ENCODE measurements at places on chromosomes 4 and X.

DNA sequence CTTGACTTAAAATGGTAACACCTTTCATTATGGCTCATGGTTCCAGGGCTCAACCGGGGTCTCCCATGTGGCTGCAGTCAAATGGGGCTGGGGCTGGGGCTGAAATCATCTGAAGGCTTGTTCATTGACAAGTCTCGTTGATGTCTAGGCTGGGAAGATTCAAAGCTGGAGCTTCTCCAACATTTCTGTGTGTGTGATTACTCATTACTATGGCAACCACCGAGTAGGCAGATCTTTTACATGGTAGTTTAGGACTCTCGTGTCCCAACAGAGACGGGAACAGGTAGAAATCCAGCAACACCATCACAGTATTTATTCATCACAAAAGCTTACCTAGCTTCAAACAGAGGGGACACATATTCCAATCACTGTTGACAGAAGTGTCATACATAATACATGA lies 7.8 kb downstream of the YTHDC1 start:
- DNase-seq, result peak; percentile 82

- no peak for DNase-seq
Observed at GRCh38 chr4:177948853-177949252, 506.6 kb upstream of the AGA start.

DNA sequence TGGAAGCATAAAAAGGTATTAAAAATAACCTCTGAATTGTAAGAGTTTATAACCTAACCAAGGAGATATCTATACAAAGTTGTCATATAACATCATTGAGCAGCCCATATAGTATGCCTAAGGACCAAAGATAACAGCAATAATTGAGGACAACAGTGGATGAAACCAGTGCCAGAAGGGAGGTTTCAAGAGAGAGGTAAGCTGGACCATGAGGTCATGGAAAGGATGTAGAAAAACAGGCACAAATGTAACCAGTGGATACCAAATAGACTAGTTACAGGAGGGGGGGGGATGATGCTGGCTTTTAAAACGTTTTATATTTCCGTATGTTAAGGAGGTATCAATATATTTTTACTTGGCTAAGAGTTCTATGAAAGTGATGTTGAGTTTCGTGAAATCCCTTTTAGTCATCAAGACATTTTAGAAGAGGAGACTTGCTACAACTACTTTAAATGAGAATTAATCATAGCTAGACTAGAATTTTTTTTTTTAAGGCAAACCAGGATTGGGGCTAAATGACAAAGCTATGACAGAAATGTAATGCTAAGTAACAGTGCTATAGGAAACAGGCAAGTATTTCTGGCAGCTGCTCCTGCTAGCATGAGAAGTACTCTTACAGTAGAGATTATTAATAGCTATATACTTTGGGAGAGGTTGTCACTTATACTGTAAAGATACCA lies 161.1 kb downstream of the FBXW7 start:
- no peak for DNase-seq

- peak; percentile 96 for DNase-seq
Observed at GRCh38 chr4:74374561-74375327, 9.8 kb downstream of the EREG start.

DNA sequence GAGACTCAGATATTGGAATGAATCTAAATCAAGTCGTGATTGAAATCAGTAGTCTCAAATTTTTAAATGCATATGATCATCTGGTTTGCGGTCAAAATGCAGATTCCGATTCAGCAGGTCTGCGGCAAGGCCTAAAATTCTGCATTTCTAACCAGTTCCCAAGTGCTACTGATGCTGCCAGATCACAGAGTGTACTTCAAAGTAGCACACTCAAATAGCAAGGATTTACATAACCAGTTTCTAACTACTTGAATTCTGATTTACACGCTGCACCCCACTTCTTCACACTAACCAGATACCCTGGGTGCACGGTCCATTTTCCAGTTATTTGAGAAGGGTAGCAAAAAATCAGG lies 752 bp downstream of the MBTPS2 start:
- DNase-seq, result peak; percentile 9

- peak; percentile 4 for DNase-seq
Observed at GRCh38 chr4:123744664-123745290, 348.2 kb downstream of the SPRY1 start.

GRCh38 chr4:154082760-154083535 lies 294.1 kb upstream of the SFRP2 start:
- DNase-seq, result peak; percentile 64

GRCh38 chr4:32884198-32884597 lies 2164.0 kb downstream of the PCDH7 start:
- DNase-seq, result peak; percentile 30

GRCh38 chr4:128358231-128358912 lies 70.8 kb upstream of the PGRMC2 start:
- peak; percentile 91 for DNase-seq

DNA sequence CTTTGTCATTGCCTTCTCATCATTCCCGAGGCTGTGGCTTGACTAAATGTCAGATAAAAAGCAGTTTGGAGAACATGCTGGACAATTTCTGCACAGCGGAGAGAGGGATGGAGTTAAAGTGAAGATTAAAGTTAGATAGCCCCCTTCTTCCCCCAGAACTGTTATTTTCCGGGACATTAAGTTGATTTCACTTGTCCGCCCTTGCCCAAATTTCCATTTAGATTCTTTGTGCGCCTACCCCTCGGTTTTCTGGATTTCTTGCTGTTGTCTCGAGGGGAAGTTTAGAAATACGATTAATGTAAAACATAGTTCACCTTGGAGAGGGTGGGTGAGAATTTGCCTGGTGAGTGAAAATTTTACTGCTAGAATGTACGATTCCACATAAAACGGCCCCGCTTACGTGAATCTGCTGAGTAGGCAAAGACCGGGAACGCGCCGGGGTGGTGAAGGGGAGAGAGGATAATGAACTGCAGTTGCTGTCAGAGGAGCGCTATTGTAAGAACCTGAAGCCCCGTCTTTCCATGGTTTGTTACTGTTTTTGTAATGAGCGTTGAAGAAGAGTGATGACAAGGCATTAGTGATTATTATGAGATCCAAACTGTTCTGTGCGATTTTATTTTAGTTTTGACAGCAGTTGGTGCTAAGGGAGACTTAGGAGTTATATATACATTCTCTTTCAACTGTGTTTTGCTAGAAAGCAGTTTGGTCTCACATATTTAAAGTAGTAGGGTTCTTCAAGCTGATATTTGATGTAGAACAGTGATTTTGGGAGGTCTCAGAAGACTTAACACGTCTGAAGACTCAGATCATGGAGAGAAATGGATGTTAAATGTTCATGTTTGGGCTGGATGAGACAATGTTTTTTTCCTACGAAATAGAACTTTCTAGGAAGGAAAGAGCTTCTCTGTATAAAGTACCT lies 73.0 kb downstream of the AFF1 start:
- DNase-seq, result peak; percentile 44

- DNase-seq, result no peak
Observed at GRCh38 chrX:93637591-93637990, 35.8 kb downstream of the NAP1L3 start.

GRCh38 chr4:7585768-7586167 lies 151.0 kb upstream of the PSAPL1 start:
- no peak for DNase-seq

GRCh38 chr4:54986095-54986846 lies 139.1 kb downstream of the KDR start:
- DNase-seq, result no peak

DNA sequence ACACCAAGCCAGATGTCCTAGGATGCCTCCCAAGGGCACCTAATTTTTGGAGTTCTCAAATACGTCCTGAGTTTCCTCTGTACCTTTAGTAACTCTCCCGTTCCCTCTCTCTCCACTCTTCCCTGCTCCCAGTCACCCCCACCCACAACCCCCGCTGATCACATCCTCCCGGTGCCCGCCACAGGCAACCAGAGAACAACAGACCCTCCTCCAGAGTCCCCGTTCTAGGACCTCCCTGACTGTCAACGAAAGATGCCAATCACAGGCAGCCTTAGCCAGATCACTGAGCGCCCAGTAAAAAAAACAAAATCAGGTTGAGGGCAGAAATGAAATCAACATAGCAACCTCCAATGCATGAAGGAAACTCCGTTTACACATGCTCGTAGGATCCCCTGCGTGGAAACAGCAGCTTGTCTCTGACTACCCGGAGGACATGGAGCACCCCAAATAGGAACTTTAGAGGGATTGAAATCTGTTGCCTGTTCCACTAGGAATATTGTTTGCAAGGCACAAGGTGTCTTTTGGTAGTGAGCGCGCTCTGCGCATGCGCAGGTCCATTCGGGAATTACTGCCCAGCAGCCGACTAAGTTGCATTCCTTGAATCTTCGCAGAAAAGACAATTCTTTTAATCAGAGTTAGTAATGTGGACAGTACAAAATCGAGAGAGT lies at the start of gene GABRB1:
Gene GABRB1, plus strand, starts transcription at position 557 of the 668 bp plus-strand sequence.
- peak; percentile 27 for DNase-seq
